ENCODE measurements at places on chromosomes 16 and 17.

DNA sequence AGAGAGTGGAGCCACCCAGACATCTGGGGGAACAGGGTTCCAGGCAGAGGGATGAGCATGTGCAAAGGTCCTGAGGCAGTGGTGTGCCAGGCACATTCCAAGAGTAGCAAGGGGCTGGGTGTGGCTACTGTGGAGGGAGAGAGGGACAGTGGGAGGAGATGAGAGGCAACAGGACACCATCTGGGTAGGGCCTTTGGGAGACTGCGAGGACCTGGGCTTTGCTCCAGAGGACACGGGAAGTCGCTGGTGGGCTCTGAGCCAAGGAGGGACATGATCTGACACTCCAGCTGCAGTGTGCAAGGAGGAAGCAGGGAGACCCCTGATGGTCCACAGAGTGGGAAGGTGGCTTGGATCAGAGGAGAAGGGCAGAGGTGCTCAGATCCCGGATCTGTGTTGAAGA lies 56.7 kb upstream of the MED9 start:
- no peaks in the 10 kb centered on the region for H3K36me3 ChIP-seq
- no peak overlapping the region for H3K4me3 ChIP-seq
- DNase-seq, result no peak
- no peaks in the 10 kb centered on the region for H3K27me3 ChIP-seq
- peaks cover 15% of the 10 kb centered on the region for H3K4me1 ChIP-seq

DNA sequence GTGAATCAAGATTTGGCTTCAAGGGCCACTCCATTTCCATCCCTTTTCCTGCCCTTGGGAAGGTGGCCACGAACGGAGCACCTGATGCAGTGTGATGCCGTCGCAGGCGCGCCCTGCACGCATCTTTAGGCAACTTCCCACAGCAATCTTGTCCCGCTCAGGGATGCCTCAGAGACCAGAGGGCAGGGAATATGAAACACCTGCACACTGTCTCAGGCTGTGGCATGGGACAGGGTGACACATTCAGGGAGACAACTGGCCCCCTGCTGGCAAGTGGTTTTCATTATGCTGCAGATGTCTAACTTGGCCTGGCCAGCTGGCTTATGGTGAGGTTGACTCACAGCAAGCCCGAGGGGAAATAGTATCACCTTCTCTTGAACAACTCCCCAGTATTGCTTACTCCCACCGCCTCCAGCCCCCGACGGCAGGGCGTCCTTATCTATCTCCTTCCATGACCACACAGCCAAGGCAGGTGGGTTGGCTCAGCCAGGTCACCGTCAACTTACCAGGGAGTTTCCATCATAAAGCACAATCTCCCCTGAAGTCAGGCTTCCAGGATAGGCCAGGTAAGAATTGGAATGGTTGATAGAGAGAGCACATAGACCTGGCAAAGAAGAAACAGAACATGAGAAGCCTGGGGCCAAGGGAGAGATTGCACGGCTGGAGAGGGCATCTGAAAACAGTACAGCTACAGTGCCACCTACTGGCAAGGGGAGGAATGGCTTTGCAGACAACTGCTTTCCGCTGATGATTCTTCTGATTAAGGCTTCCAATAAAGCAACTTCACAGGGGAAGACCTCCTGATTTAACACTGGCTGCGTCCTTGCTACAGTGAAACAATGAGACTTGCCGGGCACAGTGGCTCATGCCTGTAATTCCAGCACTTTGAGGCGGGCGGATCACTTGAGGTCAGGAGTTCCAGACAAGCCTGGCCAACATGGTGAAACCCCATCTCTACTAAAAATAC lies 21.1 kb downstream of the WIPI1 start:
- H3K27ac ChIP-seq, result peak overlapping the region; percentile 49
- DNase-seq, result peak; percentile 45
- H3K4me1 ChIP-seq, result peaks cover 5% of the 10 kb centered on the region

DNA sequence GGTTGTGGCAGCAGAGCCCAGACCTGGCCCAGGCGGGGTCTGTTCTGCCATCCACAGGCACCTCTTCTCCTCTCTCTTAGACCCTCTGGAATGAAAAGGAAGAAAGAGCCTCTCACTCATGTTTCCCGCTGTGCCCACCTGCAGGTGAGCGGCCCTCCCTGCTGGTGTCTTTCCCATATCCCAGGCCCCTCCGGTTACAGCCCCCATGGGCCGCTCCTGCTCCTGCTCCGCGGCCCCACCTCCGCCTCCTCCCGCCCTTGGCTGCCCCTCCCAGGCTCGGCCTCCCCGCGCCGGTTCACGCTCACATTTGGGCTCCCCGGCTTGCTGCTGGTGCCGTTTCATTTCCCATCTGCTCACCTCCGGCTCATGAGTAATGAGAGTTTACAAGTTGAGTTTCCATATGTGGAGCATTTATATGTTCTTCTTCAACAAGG lies 98.7 kb upstream of the SDK2 start:
- no peak overlapping the region for H3K4me3 ChIP-seq
- H3K27ac ChIP-seq, result no peak overlapping the region
- no peaks in the 10 kb centered on the region for H3K36me3 ChIP-seq
- DNase-seq, result no peak
- no peaks in the 10 kb centered on the region for H3K4me1 ChIP-seq

- H3K4me1 ChIP-seq, result peaks cover 11% of the 10 kb centered on the region
- no peak for DNase-seq
- no peaks in the 10 kb centered on the region for H3K27me3 ChIP-seq
- H3K36me3 ChIP-seq, result no peaks in the 10 kb centered on the region
Observed at GRCh38 chr17:77345260-77345910, 204.6 kb downstream of the SEC14L1 start.

DNA sequence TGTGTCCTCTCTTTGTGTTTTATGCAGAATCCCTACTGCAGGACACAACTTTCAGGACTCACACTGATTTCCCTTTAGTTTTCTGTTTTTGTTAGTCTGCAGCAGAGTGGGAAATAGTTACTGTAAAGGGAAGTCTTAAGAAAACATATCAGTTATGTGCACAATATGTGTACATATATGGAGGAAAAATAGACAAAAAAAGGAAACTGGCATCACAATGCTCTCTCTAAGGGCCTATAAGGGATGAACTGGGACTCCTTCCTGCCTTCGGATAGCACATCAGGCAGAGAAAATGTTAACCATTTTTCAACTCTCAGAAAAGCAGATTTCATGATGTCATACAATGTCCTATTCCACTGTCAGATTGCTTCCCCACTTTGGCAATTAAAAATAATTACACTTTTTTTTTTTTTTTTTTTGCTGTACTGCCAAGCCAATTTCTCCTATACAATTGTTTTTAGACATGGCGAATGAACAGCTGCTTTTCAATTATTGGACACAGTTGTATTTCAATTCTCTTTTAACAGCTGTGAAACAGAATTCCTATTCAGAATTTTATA lies 112.5 kb upstream of the KCNJ16 start:
- H3K27me3 ChIP-seq, result no peaks in the 10 kb centered on the region
- no peak overlapping the region for H3K27ac ChIP-seq
- H3K4me1 ChIP-seq, result peaks cover 1% of the 10 kb centered on the region
- no peaks in the 10 kb centered on the region for H3K36me3 ChIP-seq

- DNase-seq, result no peak
- H3K4me1 ChIP-seq, result no peaks in the 10 kb centered on the region
- peaks cover 23% of the 10 kb centered on the region for H3K27me3 ChIP-seq
- H3K27ac ChIP-seq, result no peak overlapping the region
- no peak overlapping the region for H3K4me3 ChIP-seq
Observed at GRCh38 chr17:55427587-55427882, 5.9 kb upstream of the MMD start.

GRCh38 chr16:55699616-55700015 lies 43.8 kb downstream of the SLC6A2 start:
- H3K27ac ChIP-seq, result no peak overlapping the region
- DNase-seq, result no peak
- no peaks in the 10 kb centered on the region for H3K27me3 ChIP-seq
- no peaks in the 10 kb centered on the region for H3K36me3 ChIP-seq

DNA sequence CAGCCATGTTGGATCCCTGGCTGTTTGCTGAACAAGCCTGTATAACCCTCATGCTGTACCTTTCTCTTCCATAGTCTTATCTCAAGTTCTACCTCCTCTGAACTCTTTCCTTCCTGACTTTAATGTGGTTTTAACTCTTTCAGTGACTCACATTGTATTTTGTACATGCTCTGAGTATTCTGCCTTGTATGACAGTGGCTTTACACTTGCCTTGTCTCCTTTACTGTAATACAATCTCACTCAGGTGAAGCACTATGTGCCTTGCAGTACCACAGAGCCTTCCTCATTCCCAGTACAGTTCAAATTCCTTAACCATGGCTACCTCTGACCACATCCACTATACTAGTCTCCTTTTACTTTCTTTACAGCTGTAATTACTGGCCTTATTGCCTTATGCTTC lies 14.1 kb downstream of the PSMD11 start:
- DNase-seq, result no peak
- H3K4me3 ChIP-seq, result no peak overlapping the region
- peaks cover 43% of the 10 kb centered on the region for H3K36me3 ChIP-seq
- no peaks in the 10 kb centered on the region for H3K27me3 ChIP-seq
- H3K27ac ChIP-seq, result no peak overlapping the region

DNA sequence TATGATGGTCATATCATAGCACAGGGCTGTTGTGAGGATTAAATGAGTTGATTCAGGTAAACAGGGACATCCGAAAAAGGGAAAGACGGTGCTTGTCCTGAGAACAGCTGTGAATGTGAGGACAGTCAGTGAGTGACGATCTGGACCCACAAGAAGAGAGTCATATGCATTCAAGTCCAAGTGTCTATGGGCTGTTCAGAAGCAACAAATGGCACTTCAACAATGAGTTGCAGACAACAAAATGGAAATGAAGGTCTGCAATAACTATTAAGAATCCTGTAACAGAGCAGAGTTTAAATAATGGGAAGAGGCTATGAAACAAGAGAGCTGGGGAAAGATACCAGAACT lies 100.3 kb downstream of the ADCY9 start:
- no peak overlapping the region for H3K4me3 ChIP-seq
- no peaks in the 10 kb centered on the region for H3K27me3 ChIP-seq
- no peaks in the 10 kb centered on the region for H3K36me3 ChIP-seq
- H3K4me1 ChIP-seq, result peaks cover 7% of the 10 kb centered on the region
- DNase-seq, result no peak

GRCh38 chr17:28749516-28750177 lies 5.8 kb downstream of the TRAF4 start:
- H3K4me3 ChIP-seq, result no peak overlapping the region
- H3K27me3 ChIP-seq, result no peaks in the 10 kb centered on the region
- H3K4me1 ChIP-seq, result peaks cover 23% of the 10 kb centered on the region
- H3K27ac ChIP-seq, result no peak overlapping the region
- no peak for DNase-seq

DNA sequence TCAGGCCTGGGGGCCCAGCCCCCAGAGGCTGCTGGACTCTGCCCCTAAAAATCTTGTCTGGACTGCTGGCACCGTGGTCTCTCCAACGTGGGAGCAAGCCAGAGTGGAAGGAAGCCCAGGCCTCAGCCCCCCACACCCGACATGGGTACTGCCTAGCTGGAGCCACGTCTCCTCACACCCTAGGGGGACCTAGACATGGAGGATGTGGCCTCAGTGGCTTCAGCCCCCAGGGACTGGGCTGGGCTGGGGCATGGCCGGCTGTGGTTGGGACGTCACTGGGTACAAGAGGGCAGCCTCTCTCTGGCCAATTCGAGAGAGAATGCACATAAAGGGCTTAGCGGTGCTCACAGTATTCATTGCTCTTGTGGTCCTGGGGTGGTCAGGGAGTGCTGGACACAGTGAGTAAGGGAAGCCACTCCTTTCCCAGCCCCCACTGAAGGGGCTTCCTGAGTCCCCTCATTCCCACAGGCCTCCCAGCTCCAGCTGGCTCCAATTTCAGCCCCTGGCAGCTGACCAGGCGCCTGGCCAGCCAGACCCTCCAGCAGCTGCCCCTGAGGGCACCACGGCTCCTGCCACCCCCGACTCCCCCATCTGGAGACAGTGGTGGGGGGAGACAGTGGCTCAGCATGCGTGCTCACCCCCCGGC lies 1.1 kb downstream of the CDH15 start:
- no peaks in the 10 kb centered on the region for H3K4me1 ChIP-seq
- no peak for DNase-seq
- H3K4me3 ChIP-seq, result no peak overlapping the region
- H3K27ac ChIP-seq, result no peak overlapping the region
- H3K36me3 ChIP-seq, result no peaks in the 10 kb centered on the region

- H3K27ac ChIP-seq, result no peak overlapping the region
- H3K36me3 ChIP-seq, result no peaks in the 10 kb centered on the region
- no peaks in the 10 kb centered on the region for H3K27me3 ChIP-seq
- peaks cover 5% of the 10 kb centered on the region for H3K4me1 ChIP-seq
- H3K4me3 ChIP-seq, result no peak overlapping the region
- DNase-seq, result peak; percentile 25
Observed at GRCh38 chr17:2893422-2893914, 97.2 kb downstream of the RAP1GAP2 start.

GRCh38 chr17:63479495-63480184 lies 2.8 kb downstream of the ACE start:
- no peak overlapping the region for H3K4me3 ChIP-seq
- H3K27ac ChIP-seq, result no peak overlapping the region
- peaks cover 24% of the 10 kb centered on the region for H3K4me1 ChIP-seq
- H3K27me3 ChIP-seq, result peaks cover 6% of the 10 kb centered on the region

DNA sequence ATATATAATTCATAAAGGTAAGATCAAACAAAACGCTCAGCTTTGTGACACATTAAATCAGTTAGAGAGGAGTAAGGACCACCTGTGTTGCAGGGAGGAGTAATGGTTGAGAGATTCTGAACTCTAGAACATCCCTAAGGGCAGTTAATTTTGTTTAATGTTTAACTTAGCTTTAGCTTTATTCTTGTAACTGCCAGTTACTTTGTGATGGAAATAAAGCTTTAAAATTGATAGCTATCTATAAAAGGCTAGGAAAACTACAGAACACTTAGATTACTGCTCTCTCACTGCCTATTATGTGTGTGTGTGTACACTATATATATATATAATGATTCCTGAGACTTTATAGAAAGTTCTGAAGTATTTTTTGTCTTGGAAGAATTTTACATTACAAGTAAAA lies 37.8 kb downstream of the PTRH2 start:
- H3K36me3 ChIP-seq, result peaks cover 71% of the 10 kb centered on the region
- H3K27ac ChIP-seq, result peak overlapping the region; percentile 85
- no peaks in the 10 kb centered on the region for H3K27me3 ChIP-seq
- no peak for DNase-seq
- H3K4me3 ChIP-seq, result no peak overlapping the region
- H3K4me1 ChIP-seq, result peaks cover 36% of the 10 kb centered on the region

DNA sequence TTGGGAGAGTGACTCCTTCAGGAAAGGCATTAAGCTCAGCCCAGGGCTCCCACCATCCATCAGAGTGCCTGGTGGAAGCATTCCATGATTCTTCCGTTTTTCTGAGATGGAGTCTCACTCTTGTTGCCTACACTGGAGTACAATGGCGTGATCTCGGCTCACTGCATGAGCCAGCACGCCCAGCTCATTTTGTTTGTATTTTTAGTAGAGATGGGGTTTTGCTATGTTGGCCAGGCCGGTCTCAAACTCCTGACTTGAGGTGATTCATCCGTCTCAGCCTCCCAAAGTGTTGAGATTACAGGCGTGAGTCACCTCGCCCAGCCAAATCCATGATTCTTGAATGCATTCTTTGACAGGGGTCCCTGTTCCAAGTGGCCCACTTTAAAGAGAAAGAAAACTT lies 23.1 kb downstream of the MIS12 start:
- H3K27me3 ChIP-seq, result no peaks in the 10 kb centered on the region
- peak; percentile 72 for DNase-seq
- H3K27ac ChIP-seq, result peak overlapping the region; percentile 97
- no peaks in the 10 kb centered on the region for H3K36me3 ChIP-seq
- peaks cover 15% of the 10 kb centered on the region for H3K4me1 ChIP-seq

- H3K36me3 ChIP-seq, result no peaks in the 10 kb centered on the region
- no peak overlapping the region for H3K27ac ChIP-seq
- no peak for DNase-seq
- no peaks in the 10 kb centered on the region for H3K27me3 ChIP-seq
Observed at GRCh38 chr17:60745544-60745943, 67.9 kb downstream of the BCAS3 start.

GRCh38 chr16:21284414-21284813 lies 6.3 kb upstream of the CRYM start:
- no peak overlapping the region for H3K27ac ChIP-seq
- H3K27me3 ChIP-seq, result peaks cover 36% of the 10 kb centered on the region
